SJSA1 (cell line): ENCODE measurements at places on chromosomes 2 and 18. TPM values are rescaled to one million over a fixed set of nuclear protein-coding genes. Genes with fewer than 3 reads are reported as not detected.

DNA sequence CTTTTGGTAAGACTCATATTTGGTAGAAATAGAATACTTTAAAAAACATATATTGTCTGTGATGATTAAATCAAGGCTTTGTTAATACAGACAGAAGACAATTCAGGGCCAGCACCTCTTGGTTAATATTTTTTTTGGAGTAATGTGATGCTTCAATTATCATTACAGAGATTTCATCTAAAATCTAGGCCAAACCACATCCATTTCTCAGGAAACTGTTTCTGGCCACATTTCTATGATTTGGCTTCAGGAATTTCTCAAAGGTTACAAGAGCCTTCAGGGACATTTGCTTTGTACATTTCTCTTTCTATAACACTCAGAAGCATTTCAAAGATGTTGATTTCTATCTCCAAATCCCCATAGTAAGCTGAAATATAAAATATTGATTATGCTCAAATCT, 614.9 kb downstream of the LRP1B start:
- H3K36me3 ChIP-seq, result no peaks in the 10 kb centered on the region
- H3K4me1 ChIP-seq, result no peaks in the 10 kb centered on the region
- no peaks in the 10 kb centered on the region for H3K27me3 ChIP-seq
- no peak overlapping the region for H3K27ac ChIP-seq

GRCh38 chr2:58107803-58108710, 61.5 kb downstream of the VRK2 start:
- H3K27ac ChIP-seq, result peak overlapping the region; percentile 61
- peaks cover 28% of the 10 kb centered on the region for H3K4me1 ChIP-seq
- H3K36me3 ChIP-seq, result no peaks in the 10 kb centered on the region

- H3K4me1 ChIP-seq, result peaks cover 6% of the 10 kb centered on the region
- no peak overlapping the region for H3K4me3 ChIP-seq
- H3K27ac ChIP-seq, result no peak overlapping the region
Measured at GRCh38 chr2:48707466-48707865, 48.1 kb downstream of the LHCGR start.

GRCh38 chr2:104433657-104434056, 420.3 kb upstream of the POU3F3 start:
- no peaks in the 10 kb centered on the region for H3K36me3 ChIP-seq
- no peak for DNase-seq
- no peak overlapping the region for H3K27ac ChIP-seq
- no peak overlapping the region for H3K4me3 ChIP-seq
- no peaks in the 10 kb centered on the region for H3K4me1 ChIP-seq
- 0 out of 2 replicates have a peak, but pooled peaks cover 2% of the 10 kb centered on the region for H3K27me3 ChIP-seq

DNA sequence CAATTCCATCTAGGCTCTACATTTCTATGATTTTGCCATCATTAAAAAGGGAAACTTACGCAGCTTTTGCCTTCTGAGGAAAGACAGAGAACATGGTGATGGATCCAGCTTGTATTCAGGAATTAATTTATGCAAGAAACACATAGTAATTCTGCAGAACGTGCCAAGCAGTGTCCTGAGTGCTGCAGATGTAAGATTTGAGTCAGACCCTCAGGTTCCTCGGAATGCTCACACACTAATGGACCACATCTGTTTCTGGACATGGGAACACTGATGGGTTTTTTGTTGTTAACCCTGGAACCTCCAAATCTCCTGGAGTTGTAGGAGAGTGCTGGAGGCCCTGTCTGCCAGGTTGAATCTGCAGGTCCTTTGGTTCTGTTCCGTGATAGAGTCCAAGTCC, 132.9 kb downstream of the SETBP1 start:
- DNase-seq, result no peak
- no peak overlapping the region for H3K4me3 ChIP-seq
- no peaks in the 10 kb centered on the region; the same call in 1 of the 2 replicates for H3K36me3 ChIP-seq
- H3K27me3 ChIP-seq, result no peaks in the 10 kb centered on the region
- no peak overlapping the region for H3K27ac ChIP-seq
- H3K4me1 ChIP-seq, result peaks cover 5% of the 10 kb centered on the region; the same call in 1 of the 2 replicates

SLC16A14 gene
- total RNA-seq, result 0.47 and 1.5 TPM in 2 replicates

DNA sequence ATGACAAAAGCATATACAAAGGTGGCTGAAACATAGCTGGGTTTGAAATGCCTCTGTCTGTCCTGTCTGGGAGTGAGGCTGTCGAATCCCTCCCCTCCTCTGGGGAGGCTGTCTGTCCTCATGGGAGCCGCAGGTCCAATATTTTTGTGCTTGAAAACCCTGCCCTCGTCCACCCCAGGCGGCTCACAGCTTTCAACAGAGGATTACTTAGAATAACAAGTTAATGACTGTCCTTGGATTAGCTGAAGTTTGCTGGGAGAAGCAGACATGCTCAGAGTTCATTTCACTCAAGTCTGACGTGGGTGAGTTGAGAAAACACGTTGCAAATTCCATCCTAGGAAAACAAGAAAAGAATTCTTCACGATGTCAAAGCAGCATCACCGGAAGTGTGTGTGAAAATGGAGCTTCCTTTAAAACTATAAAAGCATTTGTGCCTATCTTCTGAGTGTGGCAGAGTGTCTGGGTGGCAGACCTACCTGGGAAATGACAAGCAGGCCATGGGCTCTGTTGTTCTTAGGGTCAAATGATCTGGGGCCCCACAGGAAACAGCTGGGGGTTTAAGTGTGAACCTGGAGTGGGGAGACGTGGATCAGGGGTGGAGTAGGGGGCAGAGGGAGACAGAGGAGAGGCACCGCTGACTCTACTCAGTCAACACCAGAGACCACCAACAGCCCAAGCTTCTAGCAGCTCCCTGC, 77.1 kb downstream of the DDX1 start:
- no peaks in the 10 kb centered on the region for H3K36me3 ChIP-seq
- no peaks in the 10 kb centered on the region for H3K4me1 ChIP-seq
- DNase-seq, result no peak
- H3K27me3 ChIP-seq, result no peaks in the 10 kb centered on the region
- H3K4me3 ChIP-seq, result no peak overlapping the region

ALK gene
- not detected in 2 replicates for total RNA-seq

DNA sequence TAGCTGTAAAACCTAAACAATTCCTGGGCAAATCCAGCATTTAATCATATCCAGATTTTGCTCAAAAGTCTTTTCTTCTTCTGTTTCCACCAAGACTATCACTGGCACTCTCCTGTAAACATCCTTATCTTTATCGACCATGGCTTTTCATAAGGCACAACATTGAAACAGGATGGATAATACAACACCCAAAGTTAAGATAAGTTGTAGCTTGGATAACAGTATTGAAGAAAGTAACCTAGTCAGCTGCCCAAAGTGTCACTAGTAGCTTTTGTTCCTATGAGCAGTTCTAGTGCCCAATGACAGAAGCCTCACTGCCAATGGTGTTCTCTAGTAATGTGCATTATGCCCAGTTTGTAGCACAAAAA, 22.3 kb downstream of the CCBE1 start:
- no peaks in the 10 kb centered on the region for H3K4me1 ChIP-seq
- H3K27ac ChIP-seq, result no peak overlapping the region
- H3K27me3 ChIP-seq, result no peaks in the 10 kb centered on the region
- no peak overlapping the region for H3K4me3 ChIP-seq
- no peak for DNase-seq

DNA sequence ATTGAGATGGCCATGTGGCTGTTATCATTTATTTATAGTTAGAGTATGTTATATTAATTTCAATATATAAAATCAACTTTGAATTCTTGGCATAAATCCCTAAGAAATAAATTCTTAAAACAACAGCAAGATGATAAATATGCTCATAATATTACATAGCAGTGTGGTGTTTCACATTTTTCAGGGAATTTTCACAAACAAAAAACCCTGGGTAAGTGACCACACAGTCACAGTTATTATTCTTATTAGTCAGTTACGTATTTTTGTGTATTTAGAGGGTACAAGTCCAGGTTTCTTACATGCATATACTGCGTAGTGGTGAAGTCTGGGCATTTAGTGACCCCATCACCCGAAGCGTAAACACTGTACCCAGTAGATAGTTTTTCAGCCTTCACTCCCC, 289.5 kb upstream of the REV1 start:
- no peak for DNase-seq
- no peaks in the 10 kb centered on the region for H3K4me1 ChIP-seq
- H3K27me3 ChIP-seq, result no peaks in the 10 kb centered on the region; the same call in 1 of the 2 replicates
- no peak overlapping the region for H3K27ac ChIP-seq

- H3K4me3 ChIP-seq, result no peak overlapping the region
- DNase-seq, result no peak
- H3K27me3 ChIP-seq, result no peaks in the 10 kb centered on the region
- peaks cover 33% of the 10 kb centered on the region for H3K4me1 ChIP-seq
- no peak overlapping the region; the same call in 1 of the 2 replicates for H3K27ac ChIP-seq
Measured at GRCh38 chr2:106189325-106189724, 4.8 kb downstream of the UXS1 start.

SMYD1 gene
- total RNA-seq, result not detected in 2 replicates

DNA sequence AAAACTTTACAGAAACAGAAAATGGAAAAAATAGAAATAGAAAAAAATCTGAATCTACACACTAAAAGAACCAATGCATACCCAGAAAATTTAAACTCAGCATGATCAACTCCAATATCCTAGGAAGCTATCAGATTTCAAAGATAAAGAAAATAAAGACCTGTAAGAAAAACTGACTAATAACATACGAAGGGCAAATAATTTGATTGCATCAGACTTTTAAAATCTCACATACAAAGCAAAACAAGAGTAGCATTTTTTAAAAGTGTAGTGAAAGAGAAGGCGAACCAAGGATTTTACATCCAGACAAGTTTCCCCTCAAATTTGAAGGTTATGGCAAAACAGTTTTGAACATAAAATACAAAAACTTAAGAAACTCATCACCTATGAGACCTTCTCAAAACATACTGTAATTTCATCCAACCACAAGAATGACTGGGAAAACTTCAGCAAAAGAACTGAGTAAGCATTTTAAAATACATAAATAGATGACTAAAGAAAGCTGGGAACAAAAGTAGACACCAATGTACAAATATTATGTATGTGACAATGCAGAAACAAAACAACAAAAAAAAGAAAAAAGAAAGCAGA, 54.8 kb downstream of the NBAS start:
- no peaks in the 10 kb centered on the region for H3K27me3 ChIP-seq
- no peak overlapping the region for H3K27ac ChIP-seq
- H3K4me3 ChIP-seq, result no peak overlapping the region
- no peak for DNase-seq
- no peaks in the 10 kb centered on the region for H3K4me1 ChIP-seq
- H3K36me3 ChIP-seq, result peaks cover 35% of the 10 kb centered on the region

SPR gene
- total RNA-seq, result 35.8 and 50.7 TPM in 2 replicates

DNA sequence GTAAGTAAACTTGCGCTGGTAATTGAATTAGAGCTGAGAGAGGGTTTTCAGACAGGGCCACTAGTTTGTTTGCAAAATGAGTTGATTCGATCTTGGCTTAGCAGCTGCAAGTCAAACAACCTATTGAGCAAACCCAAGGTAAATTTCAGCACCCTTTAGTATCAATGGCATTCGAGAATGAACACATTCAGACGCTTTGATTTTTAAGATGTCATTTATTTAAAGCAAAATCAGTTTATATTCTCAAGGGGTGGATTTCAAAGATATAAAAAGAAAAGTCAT, 44.2 kb downstream of the TGIF1 start:
- H3K27me3 ChIP-seq, result no peaks in the 10 kb centered on the region
- DNase-seq, result no peak
- H3K27ac ChIP-seq, result no peak overlapping the region
- H3K36me3 ChIP-seq, result no peaks in the 10 kb centered on the region
- no peak overlapping the region for H3K4me3 ChIP-seq

DNA sequence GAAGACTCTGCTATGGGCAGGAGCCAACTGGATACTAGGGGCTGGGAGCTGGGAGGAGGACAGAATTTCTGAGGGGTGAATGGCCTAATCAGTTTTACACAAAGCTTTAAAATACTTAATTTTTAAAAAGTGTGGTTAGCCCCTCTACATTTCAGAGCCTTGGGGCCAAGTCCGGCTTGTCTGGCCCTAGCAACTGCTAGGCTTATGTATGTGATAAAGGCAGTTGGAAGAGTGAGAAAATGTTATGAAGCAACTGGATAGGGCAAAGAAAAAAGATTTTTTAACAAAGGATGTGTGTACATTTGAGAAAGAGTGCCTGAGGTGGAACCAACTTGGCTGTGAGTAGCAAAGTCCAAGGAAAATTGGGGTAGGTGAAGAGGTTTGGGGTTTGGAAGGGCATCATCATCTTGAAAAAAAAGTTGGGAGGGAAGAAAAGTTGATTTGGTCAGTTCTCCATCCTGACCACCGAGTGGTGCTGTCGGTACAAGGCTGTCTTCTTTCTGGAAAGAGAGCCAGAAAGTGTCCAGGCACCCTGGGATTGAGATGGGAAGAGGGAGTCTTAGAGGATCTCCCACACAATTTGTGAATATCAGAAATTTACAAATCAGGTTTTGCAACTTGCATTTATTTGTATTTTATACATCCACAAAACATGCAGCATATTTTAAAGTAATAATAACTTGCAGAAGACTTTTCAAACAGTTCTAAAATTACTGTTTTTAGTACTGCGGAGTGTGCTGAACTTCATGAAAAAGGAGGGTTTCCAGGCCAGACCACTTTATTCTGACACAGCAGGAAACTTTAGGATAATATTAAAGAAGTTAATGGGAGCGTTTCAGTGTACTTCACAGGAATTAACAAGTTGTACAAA, 10.5 kb upstream of the CDK15 start:
- no peaks in the 10 kb centered on the region for H3K27me3 ChIP-seq
- no peaks in the 10 kb centered on the region for H3K36me3 ChIP-seq
- no peak overlapping the region for H3K4me3 ChIP-seq

GRCh38 chr2:3399381-3399780, 19.9 kb downstream of the TRAPPC12 start:
- peaks cover 55% of the 10 kb centered on the region for H3K36me3 ChIP-seq
- no peaks in the 10 kb centered on the region for H3K27me3 ChIP-seq
- no peak overlapping the region for H3K27ac ChIP-seq
- no peaks in the 10 kb centered on the region for H3K4me1 ChIP-seq
- H3K4me3 ChIP-seq, result no peak overlapping the region

DNA sequence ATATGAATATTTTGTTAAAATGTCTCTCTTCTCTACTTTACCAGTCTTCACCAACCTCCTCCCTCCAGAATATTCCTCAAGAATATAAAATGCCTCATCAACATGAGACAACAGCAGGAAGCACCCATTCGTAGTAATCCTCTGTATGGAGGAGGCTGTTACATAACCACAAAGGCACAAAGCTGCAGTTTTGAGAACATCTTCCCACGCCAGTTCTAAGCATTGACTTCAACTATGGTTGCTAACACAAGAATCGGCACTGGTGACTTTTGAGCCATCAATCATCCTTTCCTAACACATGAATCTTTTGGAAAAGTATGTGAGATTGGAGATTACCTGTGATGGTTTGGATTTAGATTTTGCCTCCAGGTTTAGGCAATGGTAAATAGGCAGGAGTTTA, 54.9 kb upstream of the CYP1B1 start:
- no peak overlapping the region for H3K4me3 ChIP-seq
- H3K36me3 ChIP-seq, result no peaks in the 10 kb centered on the region
- no peak overlapping the region for H3K27ac ChIP-seq
- H3K27me3 ChIP-seq, result no peaks in the 10 kb centered on the region

KCNE4 gene
- 3.1 and 4.3 TPM in 2 replicates for total RNA-seq

GRCh38 chr2:112001942-112002341, 53.1 kb upstream of the TMEM87B start:
- no peak overlapping the region for H3K27ac ChIP-seq
- peaks cover 20% of the 10 kb centered on the region for H3K27me3 ChIP-seq
- no peak for DNase-seq
- no peak overlapping the region for H3K4me3 ChIP-seq
- H3K36me3 ChIP-seq, result no peaks in the 10 kb centered on the region
